H1 (cell line): ENCODE measurements at places on chromosomes 1 and 21. TPM values are rescaled to one million over a fixed set of nuclear protein-coding genes. Genes with fewer than 3 reads are reported as not detected.

The AMY1B gene
- not detected in 2 replicates for total RNA-seq

The EPHB2 gene
- 15.7 and 17.2 TPM in 2 replicates for total RNA-seq

The PROK1 gene
- total RNA-seq, result not detected in 2 replicates

DNA sequence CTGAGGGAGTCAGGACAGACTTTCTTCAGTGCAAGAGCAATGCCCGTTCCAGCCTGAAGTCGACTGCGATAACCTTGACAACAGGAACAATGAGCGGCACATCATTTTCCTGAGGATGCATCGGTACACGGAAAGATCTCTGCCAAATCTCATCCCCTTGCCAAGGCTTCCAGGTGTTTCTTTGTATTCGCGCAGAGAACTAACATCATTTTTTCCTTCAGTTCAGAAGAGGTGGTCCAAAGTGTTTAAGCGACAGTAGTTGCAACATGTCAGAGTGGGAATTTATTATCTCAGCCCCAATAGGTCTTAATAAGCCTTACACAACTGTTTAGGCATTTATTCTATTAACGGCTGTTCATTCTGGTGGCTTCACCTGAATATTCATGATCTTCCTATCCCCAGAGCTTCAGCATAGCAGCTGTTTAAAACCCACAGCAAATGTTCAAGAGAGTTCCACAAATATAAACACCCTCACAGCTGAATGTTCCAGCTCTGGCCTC, 129.7 kb upstream of the NFIA start:
- DNase-seq, result no peak
- H3K36me3 ChIP-seq, result no peaks in the 10 kb centered on the region
- peaks cover 4% of the 10 kb centered on the region; the same call in 1 of the 2 replicates for H3K4me1 ChIP-seq
- H3K4me3 ChIP-seq, result no peak overlapping the region
- no peaks in the 10 kb centered on the region for H3K27me3 ChIP-seq

DNA sequence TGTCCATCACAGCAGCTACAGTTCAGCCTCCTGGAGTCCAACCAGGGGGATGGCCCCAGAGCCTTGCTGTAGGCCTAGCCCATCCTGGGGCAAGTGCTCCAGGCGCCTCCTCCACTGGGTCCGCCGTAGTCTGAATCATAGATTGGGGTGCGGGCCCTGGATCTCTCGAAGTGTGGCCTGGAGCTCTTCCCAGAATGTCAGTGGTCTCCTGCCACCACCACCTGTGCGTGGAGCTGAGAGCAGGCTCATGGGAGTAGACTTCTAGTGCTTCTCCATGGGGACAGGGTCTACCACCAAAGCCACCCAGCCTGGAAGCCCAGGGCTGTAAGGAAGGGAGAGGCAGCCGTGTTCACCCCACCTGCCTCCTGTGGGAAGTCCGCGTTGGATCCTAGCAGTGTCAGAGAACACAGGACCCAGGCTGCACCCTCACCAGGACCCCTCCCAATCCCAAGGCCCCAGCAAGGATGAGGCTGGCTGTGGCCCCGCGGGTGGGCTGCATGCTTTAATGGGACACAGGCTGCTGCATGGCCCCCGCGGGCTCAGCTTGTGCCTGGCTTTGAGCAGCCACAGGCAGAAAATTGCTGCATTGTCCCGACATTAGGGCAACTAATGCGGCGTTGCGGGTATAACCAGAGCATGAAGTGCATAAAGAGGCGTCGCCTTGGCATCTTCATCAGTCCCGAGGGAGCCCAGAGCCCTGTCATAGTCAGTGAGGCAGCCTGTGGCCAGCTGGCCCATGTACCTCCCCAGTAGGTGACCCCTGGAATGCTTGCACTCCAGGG, 735 bp upstream of the HES3 start:
- peaks cover 13% of the 10 kb centered on the region for H3K27me3 ChIP-seq
- no peaks in the 10 kb centered on the region for H3K36me3 ChIP-seq
- peak overlapping the region; percentile 59 for H3K4me3 ChIP-seq
- H3K4me1 ChIP-seq, result peaks cover 31% of the 10 kb centered on the region

DNA sequence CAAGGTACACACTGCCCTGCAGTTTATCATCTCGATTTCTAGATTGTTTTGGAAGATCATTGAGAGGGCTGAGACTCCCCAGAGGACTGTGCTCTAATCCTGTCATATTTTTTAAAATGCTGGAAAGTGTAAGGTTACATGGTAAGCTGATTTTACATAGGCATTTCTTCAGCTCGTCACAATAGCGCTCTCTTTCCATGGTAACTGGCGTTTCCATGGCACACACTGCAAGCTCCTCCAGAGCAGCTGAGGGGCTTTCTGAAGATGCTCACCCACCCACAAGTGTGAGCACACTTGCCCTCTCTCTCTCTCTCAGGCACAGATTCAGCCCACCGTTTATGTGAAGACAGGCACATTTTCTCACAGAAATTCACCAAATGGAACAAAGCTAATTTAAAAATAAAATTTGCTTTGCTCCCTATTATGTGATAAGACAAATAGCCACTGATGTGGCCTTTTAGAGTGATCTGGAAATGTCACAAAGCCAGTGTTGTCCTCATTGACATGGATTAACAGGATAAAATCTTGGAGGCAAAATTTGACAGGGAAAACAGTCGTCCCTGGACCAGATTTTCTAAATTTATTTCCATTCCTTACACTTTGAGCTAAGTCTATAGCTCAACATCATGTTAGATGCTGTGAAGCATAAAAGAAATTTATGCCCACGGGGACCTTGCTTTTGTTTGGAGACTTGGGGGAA, 421.5 kb downstream of the RWDD3 start:
- DNase-seq, result no peak
- no peak overlapping the region for H3K27ac ChIP-seq
- H3K4me3 ChIP-seq, result no peak overlapping the region
- peaks cover 2% of the 10 kb centered on the region; the same call in 1 of the 2 replicates for H3K4me1 ChIP-seq
- H3K36me3 ChIP-seq, result no peaks in the 10 kb centered on the region

GRCh38 chr1:198638894-198639635, at the start of gene PTPRC:
TSS of gene PTPRC (plus strand) at chr1:198639040. CDS start at chr1:198639269, 229 bp downstream.
- no peaks in the 10 kb centered on the region for H3K36me3 ChIP-seq
- H3K27ac ChIP-seq, result no peak within 1 kb of the TSS
- DNase-seq, result no peak
- no peaks in the 10 kb centered on the region for H3K27me3 ChIP-seq

DNA sequence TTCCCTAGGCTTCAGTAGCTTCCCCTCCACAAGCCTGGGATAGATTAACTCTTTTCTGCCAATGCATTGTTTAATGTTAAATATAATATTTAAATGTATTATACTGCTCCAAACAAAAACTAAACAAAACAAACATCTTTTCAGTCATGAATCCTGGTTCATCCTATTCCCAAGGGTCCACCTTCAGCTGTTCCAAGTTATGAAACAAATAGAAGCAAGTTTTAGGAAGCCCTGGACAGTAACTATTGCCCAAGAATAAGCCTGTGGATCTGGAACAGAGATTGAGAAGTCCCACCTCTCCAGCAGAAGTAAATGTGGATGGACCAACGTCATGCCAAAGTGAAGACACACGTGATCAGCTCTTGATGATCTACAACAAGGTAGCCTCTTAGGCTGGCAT, 408.1 kb downstream of the SETD4 start:
- no peak overlapping the region for H3K27ac ChIP-seq
- H3K36me3 ChIP-seq, result no peaks in the 10 kb centered on the region

DNA sequence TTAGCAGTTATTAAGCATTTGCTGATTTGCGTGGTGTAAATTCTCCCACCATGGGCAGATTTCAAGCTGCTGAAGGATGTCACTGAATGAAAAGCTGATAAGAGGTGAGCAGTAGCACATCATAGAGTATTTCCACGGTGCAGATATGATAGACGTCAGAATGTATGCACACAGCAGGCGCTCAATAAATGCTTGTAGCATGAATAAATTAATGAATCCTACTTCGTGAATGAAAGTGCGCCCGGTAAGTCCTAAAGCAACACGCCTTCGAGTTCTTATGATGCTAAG, 510 bp upstream of the UBIAD1 start:
- no peak overlapping the region for H3K27ac ChIP-seq
- no peak for DNase-seq
- H3K4me3 ChIP-seq, result peak overlapping the region; percentile 19; the same call in 1 of the 2 replicates
- H3K36me3 ChIP-seq, result no peaks in the 10 kb centered on the region
- H3K4me1 ChIP-seq, result peaks cover 3% of the 10 kb centered on the region

DNA sequence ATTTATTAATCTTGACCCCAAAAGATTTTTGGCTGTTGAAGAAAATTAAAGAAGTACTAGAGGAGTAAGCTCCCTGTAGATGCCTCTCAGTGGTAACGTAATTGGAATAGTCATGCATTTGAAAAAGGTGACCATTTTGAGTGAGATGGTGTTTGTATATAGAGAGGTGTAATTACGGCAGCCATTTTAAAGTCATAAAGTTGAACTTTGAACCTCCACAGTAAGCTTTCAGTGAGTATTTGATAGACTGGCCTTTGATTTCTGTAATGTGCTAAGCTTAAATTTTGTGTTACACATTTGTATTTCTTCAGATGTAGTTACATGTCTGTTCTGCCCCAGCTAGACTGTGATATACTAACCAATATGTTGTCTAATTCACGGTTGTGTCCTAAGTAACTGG, 21.5 kb upstream of the TMCO2 start:
- H3K4me3 ChIP-seq, result no peak overlapping the region
- H3K27me3 ChIP-seq, result no peaks in the 10 kb centered on the region
- H3K4me1 ChIP-seq, result no peaks in the 10 kb centered on the region
- H3K27ac ChIP-seq, result no peak overlapping the region
- no peaks in the 10 kb centered on the region for H3K36me3 ChIP-seq

GRCh38 chr1:200243042-200243437, 166.8 kb downstream of the ZNF281 start:
- no peaks in the 10 kb centered on the region for H3K36me3 ChIP-seq
- H3K27ac ChIP-seq, result no peak overlapping the region
- no peaks in the 10 kb centered on the region for H3K4me1 ChIP-seq
- no peak overlapping the region for H3K4me3 ChIP-seq
- H3K27me3 ChIP-seq, result no peaks in the 10 kb centered on the region
